ENCODE measurements at places on chromosomes 6 and 20. TPM values are rescaled to one million over a fixed set of nuclear protein-coding genes. Genes with fewer than 3 reads are reported as not detected.

GRCh38 chr6:131717836-131718542 lies 7.2 kb upstream of the CTAGE9 start:
- H3K27me3 ChIP-seq, result no peaks in the 10 kb centered on the region
- no peak for DNase-seq
- no peak overlapping the region for H3K4me3 ChIP-seq
- no peaks in the 10 kb centered on the region for H3K36me3 ChIP-seq
- H3K27ac ChIP-seq, result no peak overlapping the region
- no peaks in the 10 kb centered on the region for H3K4me1 ChIP-seq

DNA sequence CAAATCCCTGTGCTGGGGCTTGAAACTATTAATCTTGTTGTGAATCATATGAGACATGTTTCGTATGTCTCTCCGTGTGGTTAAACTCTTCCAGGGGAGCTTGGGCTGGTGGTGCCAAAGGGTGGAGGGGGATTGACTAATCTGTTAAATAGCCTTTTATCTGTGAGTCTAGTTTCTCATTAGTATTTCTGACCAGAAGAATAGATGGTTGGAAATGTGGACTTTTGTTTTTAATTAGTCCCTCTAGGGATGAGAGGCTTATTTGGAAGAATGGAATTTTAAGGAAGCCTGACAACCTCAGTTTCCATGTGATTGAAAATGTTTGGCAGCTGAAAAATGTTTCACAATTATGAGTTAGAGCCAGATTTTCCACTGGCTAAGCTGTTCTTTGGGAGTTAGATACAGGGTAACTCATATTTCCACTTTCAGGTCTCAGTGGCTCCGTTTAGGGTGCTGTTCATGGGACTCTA lies 117.3 kb downstream of the BCKDHB start:
- no peaks in the 10 kb centered on the region for H3K4me1 ChIP-seq
- no peaks in the 10 kb centered on the region for H3K27me3 ChIP-seq
- H3K4me3 ChIP-seq, result no peak overlapping the region
- H3K27ac ChIP-seq, result no peak overlapping the region
- no peaks in the 10 kb centered on the region for H3K36me3 ChIP-seq

GRCh38 chr20:13296070-13296469 lies 75.0 kb downstream of the ISM1 start:
- no peak overlapping the region for H3K27ac ChIP-seq
- no peak overlapping the region for H3K4me3 ChIP-seq
- no peaks in the 10 kb centered on the region for H3K27me3 ChIP-seq
- no peaks in the 10 kb centered on the region for H3K36me3 ChIP-seq

DNA sequence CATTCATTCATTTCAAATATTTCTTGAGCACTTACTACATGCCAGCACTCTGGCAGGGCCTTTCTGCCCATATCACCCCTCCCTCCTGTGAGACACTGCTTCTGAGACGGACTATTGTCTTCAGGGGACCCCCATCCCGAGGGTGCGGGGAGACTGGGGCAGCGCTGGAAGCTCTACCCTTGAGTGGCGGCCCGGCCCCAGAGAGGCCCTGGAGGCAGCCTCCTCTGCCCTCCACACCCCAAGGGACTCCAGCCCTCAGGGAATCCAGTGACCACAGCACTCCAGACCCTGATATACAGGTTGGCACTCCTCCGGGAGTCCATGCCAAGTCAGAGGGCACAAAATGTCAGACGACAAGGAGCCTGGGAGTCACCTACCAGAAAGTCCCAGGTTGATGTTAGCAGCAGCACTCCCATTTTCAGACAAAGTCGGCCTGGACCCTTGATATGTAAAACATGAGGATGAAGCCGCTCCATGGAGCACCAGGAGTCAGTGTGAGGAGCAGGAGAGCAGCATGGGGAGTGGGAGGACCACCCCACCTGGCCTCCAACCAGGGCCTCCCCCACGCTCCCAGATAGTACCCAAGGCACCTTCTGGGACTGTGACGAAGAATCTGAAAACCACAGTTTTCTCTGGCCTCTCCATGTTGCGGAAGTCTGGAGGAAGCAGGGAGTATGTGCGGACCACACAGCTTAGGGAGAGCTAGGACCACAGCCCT lies 20.7 kb downstream of the TFEB start:
- H3K36me3 ChIP-seq, result no peaks in the 10 kb centered on the region
- DNase-seq, result no peak
- H3K4me3 ChIP-seq, result no peak overlapping the region
- H3K27ac ChIP-seq, result no peak overlapping the region
- no peaks in the 10 kb centered on the region for H3K4me1 ChIP-seq

DNA sequence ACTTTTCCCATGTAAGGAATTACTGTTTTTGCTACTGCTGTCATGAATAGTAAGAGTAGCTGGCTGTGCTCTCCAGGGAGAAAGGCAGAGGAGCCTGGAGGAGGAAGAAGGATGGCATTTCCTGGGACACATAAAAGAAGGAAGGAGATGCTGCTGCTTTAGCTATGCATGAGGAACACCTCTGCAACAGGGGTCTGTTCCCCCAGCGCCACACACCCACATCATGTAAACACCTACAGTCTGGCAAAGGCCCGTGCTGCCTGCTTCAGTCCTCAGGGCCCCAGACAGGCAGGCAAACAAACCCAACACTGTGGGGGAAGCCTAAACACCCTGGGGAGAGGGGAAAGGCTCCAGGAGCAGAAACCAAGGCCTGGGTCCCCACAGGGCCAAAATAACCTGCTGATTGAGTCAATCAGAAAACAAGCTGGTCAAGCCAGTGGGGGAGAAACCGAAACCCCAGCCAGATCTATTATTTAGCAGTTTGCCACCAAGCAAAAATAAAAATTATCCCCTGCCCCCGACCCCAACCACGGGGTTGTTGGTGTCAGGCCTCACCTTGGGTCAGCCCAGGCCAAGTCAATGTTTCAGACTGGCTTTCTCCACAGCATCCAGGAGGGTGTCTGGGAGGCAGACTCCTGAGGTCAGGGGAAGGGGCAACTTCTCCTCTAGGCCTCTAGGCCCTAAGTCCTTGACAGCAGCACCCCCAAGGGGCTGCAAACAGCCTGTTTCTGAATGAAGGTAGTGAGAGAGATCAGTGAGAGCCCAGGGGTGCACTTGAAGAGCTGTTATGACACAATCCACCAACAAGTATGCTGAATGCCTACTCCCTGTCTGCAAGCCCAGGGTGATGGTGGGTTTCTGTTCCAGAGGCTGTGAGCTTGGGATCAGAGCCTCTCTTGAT lies 34.6 kb upstream of the SCUBE3 start:
- no peak overlapping the region for H3K27ac ChIP-seq
- no peak overlapping the region for H3K4me3 ChIP-seq

DNA sequence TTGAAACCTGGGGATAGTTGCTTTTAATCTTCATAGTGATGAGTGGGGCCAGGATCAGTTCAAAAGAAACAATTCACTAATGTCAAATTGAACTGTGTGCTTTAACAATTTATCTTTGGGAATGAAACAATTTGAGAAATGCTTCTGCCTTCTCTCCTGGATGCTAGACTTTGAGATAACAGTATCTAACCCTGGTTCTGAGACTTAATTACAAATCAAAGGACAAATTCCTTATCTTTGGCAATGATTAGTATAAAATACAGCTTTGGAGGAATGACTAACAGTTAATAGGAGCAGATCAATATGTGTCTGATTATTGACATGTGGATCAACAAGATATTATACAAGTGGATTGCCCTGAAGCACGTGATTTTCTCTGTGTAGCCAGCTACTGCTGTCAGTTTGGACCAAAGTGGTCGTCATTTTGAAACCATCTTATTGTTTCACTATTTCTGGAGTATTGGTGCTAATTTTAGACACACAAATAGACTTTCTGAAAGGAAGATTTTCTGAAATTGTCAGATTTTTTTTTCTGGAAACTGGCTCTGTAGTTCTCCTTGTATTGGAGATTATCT lies 6.2 kb upstream of the FLRT3 start:
- H3K27me3 ChIP-seq, result no peaks in the 10 kb centered on the region
- no peak overlapping the region for H3K4me3 ChIP-seq
- no peak overlapping the region for H3K27ac ChIP-seq
- no peak for DNase-seq

DNA sequence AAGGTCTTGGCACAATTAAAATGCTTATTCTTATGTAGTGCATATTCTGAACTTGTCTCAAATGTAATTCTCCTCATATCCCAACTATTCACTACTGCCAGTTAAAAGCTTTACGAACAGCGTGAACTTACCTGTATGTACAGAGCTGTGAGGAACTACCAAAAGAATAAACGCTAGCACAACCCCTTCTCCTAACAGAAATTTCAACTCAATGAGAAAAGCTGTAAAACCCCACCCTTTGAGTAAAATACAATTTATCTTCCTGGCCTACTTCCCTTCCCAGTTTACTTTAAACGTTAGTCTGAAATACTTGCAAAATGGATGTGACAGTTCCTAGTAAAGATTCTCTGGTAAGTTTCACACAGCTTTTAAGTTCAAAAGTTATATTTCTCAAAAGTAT lies 165.5 kb upstream of the SHLD1 start:
- no peak overlapping the region for H3K4me3 ChIP-seq
- no peak for DNase-seq
- no peaks in the 10 kb centered on the region for H3K27me3 ChIP-seq
- H3K27ac ChIP-seq, result no peak overlapping the region
- H3K4me1 ChIP-seq, result peaks cover 15% of the 10 kb centered on the region

GRCh38 chr20:51050531-51051075 lies 27.7 kb upstream of the KCNG1 start:
- no peaks in the 10 kb centered on the region for H3K27me3 ChIP-seq
- no peak for DNase-seq
- H3K4me3 ChIP-seq, result no peak overlapping the region
- H3K4me1 ChIP-seq, result no peaks in the 10 kb centered on the region
- no peak overlapping the region for H3K27ac ChIP-seq

DNA sequence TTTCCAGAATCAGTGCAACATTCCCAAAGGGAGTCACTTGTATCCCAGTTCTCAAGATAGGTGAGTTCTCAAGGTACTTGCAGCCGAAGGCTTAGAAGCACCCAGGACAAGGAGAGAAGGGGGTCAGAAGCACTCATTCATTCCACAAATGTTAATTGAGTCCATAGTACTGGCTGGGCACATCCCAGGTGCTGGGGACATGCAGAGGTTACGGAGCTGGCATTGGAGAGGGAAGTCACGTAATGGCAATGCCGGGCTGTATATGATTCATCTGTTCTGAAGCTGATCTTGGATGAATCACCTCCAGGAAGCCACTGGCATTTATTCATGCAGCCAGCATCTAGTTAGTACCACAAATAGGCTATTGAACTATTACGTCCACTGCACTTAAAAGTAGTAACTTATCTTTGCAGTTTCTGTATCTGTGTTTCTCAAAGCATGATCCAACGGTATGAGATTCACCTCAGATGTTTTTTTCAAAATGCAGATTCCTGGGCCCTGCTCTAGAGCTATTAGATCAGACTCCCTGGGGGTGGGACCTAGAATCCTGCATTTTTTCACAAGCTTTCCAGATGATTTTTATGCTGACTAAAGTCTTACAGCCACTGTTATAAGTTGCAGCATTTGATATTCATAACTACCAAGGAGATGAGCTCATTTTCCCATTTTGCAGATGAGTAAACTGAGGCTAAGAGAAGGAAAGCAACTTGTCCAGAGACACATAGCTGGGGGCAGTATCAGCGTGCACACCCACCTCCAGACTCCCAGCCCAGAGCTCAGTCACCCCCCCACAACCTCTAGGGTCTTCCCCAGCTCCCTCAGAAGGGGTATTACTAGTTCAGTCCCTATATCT lies 44.1 kb upstream of the ID1 start:
- H3K4me1 ChIP-seq, result peaks cover 12% of the 10 kb centered on the region
- DNase-seq, result no peak
- peaks cover 36% of the 10 kb centered on the region for H3K36me3 ChIP-seq
- H3K4me3 ChIP-seq, result no peak overlapping the region

- no peak overlapping the region for H3K4me3 ChIP-seq
- H3K4me1 ChIP-seq, result no peaks in the 10 kb centered on the region
- no peaks in the 10 kb centered on the region for H3K27me3 ChIP-seq
- no peak for DNase-seq
- H3K36me3 ChIP-seq, result peaks cover 8% of the 10 kb centered on the region
- no peak overlapping the region for H3K27ac ChIP-seq
These were observed 59.7 kb upstream of the TMEM181 start for GRCh38 chr6:158500016-158500735.

DNA sequence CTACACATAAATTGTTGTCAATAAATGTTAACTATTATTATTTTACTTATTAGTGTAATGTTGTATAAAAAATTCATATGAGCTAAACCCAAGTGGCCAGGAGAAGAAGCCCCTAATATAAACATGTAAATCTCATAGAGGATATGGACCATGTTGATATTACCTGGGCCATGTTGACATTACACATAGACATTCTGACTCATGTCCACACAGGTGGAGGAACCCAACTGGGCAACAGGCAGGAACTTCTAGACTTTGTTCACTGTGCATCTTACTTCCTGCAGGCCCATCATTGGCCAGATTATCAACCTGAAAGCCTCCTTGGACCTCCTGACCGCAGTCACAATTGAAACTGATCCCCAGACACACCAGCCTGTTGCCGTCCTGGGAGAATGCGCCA lies 7.2 kb downstream of the BPIFA2 start:
- H3K4me1 ChIP-seq, result no peaks in the 10 kb centered on the region
- no peaks in the 10 kb centered on the region for H3K36me3 ChIP-seq
- DNase-seq, result no peak
- no peak overlapping the region for H3K4me3 ChIP-seq
- no peak overlapping the region for H3K27ac ChIP-seq

DNA sequence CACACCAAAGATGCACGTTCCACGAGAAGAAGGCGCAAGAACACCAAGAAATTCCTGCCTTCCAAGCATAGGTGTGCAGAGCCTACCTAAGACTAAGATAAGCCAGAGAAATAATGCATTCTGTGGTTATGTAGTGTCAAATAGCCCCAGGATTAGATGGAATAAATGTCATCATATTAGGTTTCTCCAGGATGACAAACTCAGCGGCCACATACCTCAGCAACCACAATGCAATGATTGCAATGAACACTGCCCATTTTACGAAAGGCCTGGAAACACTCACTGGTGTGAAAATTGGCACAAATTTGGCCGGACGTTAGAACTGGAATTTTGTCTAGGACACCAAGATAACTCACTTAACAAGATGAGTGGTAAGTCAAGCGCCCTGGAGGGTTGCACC lies 129.7 kb downstream of the SLC22A3 start:
- H3K4me1 ChIP-seq, result no peaks in the 10 kb centered on the region
- no peak for DNase-seq
- H3K27me3 ChIP-seq, result no peaks in the 10 kb centered on the region

DEFB110 gene
- total RNA-seq, result not detected

ADGRG6 gene
- 0.97 TPM for total RNA-seq

ECT2L gene
- total RNA-seq, result not detected

HLA-C gene
- total RNA-seq, result 823 TPM

EPPIN gene
- not detected for total RNA-seq
